ENCODE measurements at places on chromosomes 13 and 19. TPM values are rescaled to one million over a fixed set of nuclear protein-coding genes. Genes with fewer than 3 reads are reported as not detected.

GRCh38 chr19:18392926-18393325 is 4.5 kb downstream of the LRRC25 start:
- DNase-seq = no peak

- no peak for DNase-seq
Observed at GRCh38 chr19:3466635-3467034, 13.7 kb downstream of the SMIM24 start.

GRCh38 chr13:25847145-25847544 is 204.7 kb downstream of the SHISA2 start:
- DNase-seq = no peak

Gene ZNF543
- 7.8 TPM for total RNA-seq

Gene GGACT
- 1.4 TPM for total RNA-seq

Measured in right atrium auricular region (tissue), 2 donors.